ENCODE measurements at places on chromosomes 16 and 17.

- no peak for ATAC-seq
Measured at GRCh38 chr16:85995541-85996423, 96.8 kb downstream of the IRF8 start.

DNA sequence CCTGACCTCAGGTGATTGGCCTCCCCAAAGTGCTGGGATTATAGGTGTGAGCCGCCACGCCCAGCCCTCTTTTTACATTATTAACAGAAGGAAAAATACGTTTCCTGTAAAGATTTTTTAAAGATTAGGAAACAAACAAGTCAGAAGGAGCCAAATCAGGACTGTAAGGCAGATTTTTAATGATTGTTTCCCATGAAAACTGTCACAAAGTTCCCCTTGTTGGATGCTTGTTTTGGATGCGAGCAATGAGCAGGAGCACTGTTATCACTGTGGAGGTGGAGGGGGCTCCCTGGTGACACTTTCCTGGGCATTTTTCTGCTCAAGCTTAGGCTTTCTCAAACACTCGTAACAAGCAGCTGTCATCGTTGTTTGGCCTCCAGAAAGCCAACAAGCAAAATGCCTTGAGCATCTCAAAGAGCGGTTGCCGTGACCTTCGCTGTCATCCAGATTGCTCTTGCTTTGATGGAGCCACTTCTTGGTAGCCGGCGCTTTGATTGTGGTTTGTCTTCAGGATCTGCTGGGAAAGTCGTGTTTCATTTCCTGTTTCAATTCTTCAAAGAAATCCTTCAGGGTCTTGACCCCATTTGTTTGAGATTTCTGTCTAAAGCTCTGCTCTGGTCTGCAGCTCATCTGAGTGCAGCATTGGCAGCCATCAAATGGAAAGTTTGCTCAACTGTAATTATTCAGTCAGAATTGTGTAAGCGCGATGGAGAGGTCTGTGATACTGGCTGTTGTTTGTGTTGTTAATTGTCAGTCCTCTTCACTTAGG, 128.7 kb downstream of the RPTOR start:
- ATAC-seq, result peak; percentile 18

DNA sequence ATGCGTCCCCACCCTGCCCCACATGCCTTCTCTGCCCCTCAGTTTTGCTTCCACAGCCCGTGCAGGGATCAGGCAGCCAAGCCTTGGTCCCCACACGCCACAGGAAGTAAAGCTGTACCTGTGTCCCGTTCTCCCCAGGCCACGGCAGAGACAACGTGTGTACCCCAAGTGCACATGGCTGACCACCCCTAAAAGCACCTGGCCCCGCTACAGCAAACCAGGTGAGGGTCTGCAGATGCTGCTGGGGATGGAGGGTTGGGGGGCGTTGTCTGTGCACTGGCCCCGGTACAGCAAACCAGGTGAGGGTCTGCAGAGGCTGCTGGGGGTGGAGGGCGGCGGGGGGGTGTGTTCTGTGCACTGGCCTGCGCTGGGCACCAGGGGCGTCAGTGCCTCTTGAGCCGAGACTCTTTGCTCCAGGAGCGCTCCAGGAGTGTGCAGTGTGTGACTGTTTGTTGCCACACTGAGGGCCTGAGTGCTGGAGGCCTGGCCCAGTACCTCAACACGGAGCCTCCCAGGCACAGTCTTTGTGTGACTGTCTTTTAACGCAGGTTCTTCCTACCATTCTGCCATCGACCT, 18.8 kb downstream of the TCF25 start:
- ATAC-seq, result no peak

GRCh38 chr17:73495641-73496040, 148.6 kb downstream of the SDK2 start:
- ATAC-seq, result no peak

DNA sequence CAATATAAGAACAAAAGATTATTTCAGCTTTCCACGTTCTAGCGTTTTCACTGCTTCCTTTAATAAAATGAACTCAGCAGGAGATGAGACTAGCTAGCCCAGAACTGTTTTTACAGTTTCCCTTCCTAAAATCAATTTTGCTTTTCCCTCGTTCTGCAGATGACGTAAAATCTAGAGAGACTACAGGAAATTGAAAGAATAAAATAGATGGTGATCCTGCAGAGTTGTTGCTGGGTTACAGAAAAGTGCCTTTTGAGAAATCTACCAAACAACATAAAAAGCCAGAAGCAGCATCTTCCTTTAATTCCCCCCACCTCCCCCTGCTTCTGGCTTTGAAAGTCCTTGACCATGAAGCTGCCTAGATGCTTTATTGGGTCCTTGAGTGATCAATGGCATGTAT, 96.8 kb upstream of the CLEC3A start:
- ATAC-seq, result no peak

- ATAC-seq, result no peak
Measured at GRCh38 chr17:35936063-35936462, 5.5 kb upstream of the RDM1 start.

GRCh38 chr17:18326039-18326438, 10.9 kb downstream of the SMCR8 start:
- peak; percentile 69 for ATAC-seq

Measured in activated T-helper 17 cell treated with anti-CD3 and anti-CD28 coated beads, Interleukin-2, amount 50 U/mL, for 72 hours (primary cell).